ENCODE measurements at places on chromosomes 1 and 21.

DNA sequence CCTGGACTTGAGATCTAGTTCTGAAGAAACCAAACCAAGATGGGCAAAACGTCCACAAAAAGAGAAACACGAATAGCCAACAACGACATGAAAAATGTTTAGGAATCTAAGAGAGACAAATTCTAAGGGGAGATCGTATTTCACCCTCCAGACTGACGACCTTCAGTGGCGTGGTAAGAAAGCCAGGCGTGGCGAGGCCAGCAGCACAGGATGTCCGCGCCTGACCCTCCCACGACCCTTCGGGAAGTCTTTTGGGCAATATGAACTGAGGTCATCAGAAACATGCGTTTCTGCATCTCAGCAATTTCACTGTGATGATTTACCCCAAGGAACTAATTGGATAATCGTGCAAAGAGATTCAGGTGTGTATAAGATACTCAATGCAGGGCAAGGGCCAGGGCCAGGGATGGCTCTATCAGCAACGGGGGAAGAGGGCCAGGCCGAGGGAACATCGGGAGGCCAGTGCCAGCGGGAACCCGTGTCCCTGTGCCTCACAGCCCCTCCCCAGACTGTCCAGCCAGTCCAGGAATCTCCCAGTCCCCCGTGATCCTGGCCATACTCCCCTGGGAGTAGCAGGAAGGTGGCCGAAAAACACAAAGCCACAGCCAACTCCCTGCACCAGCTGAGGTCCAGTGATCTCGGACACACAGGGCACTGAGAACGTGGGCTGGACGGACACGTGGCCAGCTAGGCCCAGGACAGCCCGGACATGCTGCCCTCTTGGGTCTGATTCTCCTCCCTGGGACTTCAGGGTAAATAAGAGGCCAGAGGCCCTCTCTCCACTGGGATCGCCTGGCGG is 53.6 kb upstream of the ADARB1 start:
- peak; percentile 13 for DNase-seq

GRCh38 chr21:14677639-14678179 is 131.6 kb upstream of the SAMSN1 start:
- no peak for DNase-seq

- DNase-seq = peak; percentile 11
These were observed at the start of gene NFASC for GRCh38 chr1:204870160-204870912. NFASC (plus strand) TSS chr1:204870862; CDS start chr1:204944316, 73,454 bp downstream.

DNA sequence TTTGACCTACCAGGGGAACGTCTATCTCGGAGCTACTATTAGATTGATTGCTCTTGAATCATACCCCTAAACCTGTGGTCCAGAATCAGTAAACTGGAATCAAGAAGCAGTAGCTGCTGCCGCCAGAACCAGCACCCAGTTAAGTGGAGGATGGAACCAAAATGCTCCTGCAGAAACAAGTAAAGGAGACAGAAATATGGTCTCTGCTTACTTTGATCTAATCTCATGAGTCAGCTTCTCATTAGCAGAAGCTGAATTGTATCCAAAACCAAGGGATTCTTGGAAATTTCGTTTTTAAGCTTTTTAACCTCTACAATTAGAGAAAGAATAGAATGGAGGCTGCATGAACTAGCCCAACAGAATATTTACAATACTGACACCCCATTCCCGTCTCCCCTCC is 42.6 kb upstream of the PIGV start:
- DNase-seq = no peak

GRCh38 chr1:33338440-33339211 is 17.7 kb upstream of the A3GALT2 start:
- peak; percentile 47 for DNase-seq

DNA sequence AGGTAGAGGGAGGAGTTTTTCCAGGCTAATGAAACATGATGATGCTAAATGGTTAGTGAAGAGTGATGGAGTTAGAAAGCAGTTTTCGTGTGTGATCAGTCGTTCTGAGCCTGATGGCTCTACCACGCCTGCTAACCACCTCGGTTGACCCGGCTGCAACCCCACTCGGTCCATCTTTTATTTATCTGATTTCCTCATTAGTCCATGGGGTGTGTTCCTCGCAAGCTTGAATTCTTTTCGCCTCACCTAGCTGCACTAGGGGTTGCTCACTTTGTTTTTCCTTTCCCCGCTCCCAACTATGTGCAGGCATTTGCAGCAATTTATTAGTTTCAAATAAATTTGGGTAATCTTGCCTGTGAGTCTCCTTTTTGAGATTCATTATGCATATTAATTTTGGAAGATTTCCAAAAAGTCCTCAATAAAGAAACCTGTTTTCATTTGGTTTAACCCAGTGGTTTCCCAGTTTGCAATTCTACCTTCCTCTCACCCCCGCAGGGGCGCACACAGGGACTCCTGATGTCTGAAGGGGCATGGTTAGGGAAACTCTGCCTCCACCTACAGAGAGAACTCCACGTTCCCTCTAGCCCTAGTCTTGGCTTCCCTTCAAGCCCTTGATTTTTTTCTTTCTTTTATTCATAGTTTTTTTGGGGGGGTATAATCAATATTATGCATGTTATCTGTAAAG is 12.6 kb downstream of the B3GALT5 start:
- DNase-seq = no peak

DNA sequence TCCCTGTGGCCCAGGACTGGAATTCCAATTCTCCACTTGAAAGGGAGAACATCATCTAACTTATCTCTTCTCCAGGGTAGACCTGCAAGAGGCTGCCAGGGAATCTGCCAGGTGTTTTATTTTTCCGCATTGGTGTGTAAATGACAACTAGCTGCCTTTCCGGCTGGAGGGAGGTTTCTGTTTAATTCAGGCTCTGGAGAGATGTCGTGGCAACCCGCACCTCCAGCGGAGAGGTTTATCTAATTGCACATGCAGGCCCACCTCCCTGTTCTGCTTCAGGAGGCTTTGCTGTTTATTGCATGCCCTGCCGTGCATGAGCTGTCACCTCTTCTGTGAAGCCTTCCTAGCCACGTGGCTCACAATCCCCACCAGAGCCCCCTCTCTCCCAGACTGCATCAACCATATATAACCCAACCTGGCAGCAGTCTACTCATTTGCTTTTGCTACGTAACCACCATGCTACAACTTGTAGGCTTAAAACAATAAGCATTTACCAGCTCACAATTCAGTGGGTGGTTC is 151.6 kb downstream of the C1orf94 start:
- DNase-seq = no peak

DNA sequence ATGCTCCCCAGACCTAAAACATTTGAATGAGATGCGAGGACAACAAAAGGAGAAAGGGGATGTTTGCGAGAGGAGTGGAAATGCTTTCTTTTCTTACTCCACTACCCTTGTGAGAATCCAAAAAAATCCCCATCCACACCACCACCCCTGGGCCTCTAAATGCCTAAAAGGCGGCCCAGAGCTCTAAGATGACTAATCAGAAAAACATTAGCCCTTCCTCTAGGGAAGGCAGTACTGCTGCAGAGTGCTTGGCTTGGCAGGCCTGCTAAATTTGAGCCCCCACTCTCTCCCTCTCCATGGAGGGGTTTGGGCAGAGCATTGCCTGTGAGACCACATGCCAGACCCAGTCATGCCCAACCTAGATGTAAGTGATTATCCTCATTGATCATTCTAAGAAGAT is 347.9 kb downstream of the USH2A start:
- no peak for DNase-seq

DNA sequence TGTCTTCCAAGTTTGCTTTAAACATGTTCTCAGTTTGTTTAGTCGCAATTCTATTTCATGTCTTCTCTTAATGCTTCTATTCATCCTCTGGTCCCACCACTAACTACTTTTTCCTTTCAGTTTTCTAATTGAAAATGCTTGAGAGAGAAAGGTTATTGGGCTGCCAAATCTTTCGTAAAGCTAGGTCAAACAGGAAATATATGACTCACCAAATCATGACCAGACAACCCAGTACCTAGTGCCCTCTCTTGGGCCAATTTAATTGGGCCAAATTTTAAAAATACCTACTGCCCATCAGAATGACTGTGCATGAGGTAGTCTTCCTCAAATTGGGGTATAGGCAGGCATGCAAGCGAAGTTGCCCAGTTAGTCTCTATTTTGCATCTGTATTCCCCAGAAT is 295.4 kb upstream of the PBX1 start:
- no peak for DNase-seq

- peak; percentile 23 for DNase-seq
These were observed 8.1 kb downstream of the LRRC53 start for GRCh38 chr1:74504125-74504932.

GRCh38 chr1:179310291-179310690 is 16.7 kb downstream of the SOAT1 start:
- DNase-seq = no peak

- no peak for DNase-seq
These were observed 44.6 kb downstream of the HMGB4 start for GRCh38 chr1:33908324-33908956.

GRCh38 chr1:188402986-188403385 is 1574.2 kb downstream of the PLA2G4A start:
- DNase-seq = no peak

GRCh38 chr1:221477252-221477651 is 264.6 kb downstream of the DUSP10 start:
- no peak for DNase-seq

GRCh38 chr1:68963353-68963752 is 466.5 kb upstream of the DEPDC1 start:
- DNase-seq = no peak

GRCh38 chr1:166036092-166036491 is 130.7 kb downstream of the FAM78B start:
- no peak for DNase-seq

DNA sequence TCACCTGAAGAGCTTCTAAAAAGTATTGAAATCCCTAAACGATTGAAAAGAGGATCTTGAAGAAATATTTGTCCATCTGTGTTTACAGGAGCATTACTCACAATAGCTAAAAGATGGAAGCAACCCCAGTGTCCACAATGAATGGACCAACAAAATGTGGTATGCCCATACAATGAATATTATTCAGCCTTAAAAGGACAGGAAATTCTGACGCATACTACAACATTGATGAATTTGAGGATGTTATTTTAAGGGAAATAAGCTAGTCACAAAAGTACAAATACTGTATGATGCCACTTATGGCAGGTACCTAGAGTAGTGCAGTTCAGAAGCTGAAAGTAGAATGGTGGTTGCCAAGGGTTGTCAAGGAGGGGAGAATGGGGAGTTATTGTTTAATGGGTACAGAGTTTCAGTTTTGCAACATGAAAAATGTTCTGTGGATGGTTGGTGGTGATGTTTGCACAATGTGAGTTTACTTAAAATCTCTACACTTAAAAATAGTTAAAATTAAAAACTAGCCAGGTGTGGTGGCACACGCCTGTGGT is 37.1 kb upstream of the GADD45A start:
- DNase-seq = no peak

DNA sequence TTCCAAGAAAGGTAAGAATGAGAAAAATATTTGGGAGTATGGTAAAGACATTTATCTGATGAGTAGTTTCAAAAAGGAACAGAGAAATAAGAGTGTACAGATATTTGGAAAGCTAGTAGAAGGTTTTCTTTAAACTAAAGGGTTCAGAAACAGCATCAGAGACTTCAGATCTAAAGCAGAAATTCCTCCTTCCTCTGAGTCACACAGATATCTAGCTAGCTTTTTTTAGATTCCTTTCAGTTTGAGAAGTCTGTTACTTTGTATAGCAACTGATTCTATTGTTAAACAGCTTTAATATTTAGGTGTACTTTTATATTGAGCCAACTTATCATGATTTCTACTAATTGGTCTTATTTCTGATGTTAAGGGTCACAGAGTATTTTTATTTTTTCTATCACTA is 4.7 kb downstream of the AMY2B start:
- no peak for DNase-seq

DNA sequence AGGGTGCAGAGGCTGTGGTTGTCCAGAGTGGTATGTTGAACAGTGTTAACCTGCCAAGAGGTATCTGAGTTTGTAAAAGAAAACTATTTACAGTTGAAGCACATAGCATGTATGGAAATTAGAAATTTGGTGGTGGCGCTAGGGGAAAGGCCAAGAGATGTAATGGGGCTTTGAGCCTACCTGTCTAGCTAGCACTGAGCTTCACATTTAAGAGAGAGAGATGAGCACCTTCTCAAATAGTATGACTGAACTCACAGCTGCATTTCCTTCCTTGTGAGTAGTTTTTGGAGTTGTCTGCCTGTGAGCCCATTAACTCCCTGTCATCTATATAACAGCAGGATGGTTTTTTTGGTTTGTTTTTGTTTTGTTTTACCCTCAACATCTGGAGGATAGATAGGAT is 4.0 kb downstream of the CLIC4 start:
- no peak for DNase-seq

GRCh38 chr1:227234998-227235405 is 83.3 kb downstream of the CDC42BPA start:
- no peak for DNase-seq

DNA sequence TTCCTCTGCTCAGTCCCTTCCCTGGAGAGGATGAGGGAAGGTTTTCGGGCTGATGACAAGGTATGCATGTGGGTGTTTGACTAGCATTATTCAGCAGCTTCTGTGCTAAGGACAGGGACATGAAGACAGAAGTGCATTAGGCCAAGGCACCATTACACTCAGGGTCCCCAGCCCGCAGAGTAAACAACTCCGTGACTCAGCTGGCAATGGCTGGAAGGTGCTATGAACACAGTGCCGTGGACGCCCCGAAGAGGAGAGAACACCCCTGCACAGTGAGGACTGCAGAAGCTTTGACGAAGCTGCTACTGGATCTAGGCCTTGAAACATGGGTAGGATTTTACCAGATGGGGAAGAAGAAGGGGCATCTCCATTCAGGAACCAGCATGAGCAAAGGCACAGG is 13.7 kb upstream of the EPS8L3 start:
- peak; percentile 28 for DNase-seq

DNA sequence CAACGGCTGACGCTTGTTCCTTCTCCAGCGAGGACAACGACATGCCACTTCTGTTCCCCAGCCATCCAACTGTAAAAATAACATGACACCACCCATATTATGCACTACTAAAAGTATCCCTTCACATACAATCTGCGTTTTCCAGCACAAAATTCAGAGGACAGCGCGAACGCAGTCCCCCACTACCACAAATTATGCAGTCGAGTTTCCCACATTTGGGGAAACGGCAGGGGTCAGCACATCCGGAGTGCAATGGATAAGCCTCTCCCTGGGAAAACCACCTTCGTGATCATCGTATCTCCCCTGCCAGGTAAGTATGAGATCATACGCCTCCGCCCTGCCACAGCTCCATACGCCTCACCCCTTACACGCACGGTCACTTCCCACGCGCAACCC is 120.9 kb downstream of the PPIAL4G start:
- DNase-seq = no peak

DNA sequence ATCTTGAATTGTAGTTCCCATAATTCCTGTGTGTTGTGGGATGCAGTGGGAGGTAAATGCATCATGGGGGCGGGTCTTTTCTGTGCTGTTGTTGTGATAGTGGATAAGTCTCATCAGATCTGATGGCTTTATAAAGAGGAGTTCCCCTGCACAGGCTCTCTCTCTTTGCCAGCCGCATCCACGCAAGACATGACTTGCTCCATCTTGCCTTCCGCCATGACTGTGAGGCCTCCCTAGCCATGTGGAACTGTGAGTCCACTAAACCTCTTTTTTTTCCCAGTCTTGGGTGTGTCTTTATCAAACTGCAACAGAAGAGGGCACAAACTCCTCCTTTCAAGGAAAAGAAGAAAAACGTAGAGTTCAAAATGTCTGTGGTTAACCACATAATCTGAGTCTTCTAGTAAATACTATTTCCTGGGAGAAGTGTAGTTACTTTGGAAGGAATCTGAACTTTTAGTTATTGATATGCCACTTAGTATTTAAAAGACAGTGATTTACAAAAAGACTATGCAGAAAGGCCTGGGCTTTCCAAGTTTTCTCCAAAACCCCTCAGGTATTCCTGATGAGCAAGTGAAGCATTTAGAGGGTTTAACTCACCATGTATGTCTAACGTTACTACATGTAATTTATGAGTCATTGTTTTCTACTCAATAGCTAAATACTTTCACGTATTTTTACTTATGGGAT is 10.0 kb downstream of the ADAMTS1 start:
- peak; percentile 43 for DNase-seq
